ENCODE measurements at places on chromosomes 7 and 10.

DNA sequence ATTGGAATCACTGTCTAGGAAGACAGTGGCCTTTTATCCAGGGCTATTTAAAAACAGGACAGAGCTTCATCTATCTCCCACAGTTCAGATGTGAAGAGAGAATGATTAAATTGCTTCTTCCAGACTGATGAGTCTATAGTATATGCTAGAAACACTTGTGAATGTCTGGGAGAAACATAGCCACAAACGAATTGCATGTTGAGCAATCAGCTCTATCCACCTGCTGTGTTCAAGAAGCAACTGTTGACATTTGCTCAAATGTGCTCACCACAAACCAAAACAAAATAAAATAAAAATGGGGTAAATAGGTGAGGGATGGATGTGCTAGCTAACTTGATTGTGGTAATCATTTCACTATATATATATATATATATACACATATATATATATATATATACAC is 195.1 kb downstream of the HECW1 start:
- no peak for DNase-seq

DNA sequence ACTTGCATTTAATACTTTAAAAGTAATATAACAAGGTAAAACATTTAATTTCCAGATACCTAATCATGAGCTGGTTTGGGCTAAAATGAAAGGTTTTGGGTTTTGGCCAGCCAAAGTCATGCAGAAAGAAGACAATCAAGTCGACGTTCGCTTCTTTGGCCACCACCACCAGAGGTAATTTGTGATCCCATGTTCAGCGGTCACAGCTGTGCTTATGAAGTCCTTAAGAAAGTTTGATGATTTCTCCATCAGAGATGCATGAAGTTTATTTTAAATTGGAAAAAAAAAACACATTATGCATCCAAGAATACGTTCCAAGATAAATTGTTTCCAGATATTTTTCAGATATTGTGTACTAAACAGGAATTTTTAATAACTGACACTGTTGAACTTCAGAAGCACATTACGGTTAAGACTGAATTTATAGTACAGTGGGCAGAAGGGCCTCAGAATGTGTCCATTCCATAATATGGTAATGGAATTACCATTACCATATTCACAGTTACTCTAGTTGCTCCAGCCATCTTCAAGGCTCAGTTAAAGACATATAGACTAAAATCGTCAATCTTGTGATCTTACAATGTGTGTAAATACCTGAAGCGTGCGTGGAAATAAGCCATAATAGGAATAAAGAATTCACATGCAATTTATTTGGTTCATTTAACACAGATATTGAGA is 106.8 kb downstream of the ZMYND11 start:
- no peak for DNase-seq

DNA sequence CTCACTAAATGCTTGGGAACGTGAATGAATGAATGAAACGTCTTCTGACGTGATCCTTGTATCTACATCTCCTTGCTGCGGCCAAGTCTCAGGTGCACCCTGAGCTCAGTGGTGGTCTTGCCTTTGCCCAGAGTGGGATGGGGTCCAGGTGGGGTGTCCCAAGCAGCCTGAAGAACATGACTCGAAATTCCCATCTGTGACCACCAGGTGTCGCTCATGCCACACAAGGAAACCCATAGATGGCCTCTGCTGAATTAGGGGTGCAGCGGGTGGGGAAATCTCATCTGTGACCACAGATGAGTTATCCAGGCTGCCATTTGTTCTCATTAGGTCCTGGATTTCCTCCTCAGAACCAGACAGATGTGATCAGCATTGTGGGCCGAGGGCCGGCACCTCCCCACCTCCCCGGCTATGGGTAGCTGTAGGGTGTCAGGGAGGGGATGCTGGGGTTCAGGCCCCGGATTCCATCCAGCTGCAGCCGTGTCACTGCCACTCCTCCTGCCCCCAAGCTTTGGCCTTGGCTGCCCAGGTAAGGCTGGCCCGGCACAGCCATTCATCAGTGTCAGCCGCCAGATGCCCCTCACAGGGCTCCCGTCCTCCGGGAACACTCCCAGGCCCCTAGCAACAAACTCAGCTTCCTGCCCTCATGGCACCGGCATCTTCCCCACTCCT is 21.0 kb upstream of the GNA12 start:
- DNase-seq, result peak; percentile 11

DNA sequence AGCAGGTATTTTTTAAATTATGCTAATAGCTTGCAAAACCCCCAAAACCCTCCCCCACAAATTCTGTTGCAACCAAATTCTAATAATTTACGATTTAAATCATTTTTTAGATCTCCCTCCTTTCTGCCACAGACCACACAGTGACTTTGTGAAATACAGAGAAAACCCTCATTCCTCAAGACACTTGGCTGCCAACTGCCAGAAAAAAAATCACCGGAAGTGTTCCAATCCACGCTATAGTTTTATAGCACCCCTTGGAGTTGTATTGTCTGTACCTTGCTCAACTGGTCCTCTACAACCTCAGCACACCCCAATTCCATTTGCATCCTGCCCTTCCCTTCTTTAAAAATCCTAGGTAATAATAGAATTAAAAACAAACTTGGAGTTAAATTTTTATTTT is 560.1 kb downstream of the PARD3 start:
- no peak for DNase-seq

- DNase-seq, result no peak
Measured at GRCh38 chr7:44172352-44172751, 16.9 kb downstream of the GCK start.

- no peak for DNase-seq
Measured at GRCh38 chr10:97025613-97026242, 160.0 kb downstream of the SLIT1 start.

GRCh38 chr10:125029584-125030242 is 87.8 kb downstream of the ZRANB1 start:
- DNase-seq, result no peak

GRCh38 chr7:47411901-47412300 is 170.0 kb downstream of the TNS3 start:
- no peak for DNase-seq

DNA sequence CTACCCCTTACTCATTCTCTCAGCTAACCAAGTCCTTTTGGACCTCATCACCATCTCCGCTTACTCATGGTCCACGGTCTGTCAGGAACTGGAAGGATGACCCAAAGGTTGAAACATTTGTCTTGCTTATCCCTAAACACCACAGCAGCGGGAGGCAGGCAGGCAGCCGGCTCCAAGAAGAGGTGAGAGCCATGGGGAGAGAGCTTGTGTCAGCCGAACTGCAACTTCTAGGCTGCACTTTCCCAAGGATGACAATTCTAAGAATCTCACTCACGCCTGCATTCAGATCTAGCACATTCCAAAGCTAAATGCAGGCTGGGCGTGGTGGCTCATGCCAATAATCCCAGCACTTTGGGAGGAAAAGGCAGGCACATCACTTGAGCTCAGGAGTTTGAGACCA is 86.0 kb downstream of the SPDYE5 start:
- DNase-seq, result no peak

DNA sequence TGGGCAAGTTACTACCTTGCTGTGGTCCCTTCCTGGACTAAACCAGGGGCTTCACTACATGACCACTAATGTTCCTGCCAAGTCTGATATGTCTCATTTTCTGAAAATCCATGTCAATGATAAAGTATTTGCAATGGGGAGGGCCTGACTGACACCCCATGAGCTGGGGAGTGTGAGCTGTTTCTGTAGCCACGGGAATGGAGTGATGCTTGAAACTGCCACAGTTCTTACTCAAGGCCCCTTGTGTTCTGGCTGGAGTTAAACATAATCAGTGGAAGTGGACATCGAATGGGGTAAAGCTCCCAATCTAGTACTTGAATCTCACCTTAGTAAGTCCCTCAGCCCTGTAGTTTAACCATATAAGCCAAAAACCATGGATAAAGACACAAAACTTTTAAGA is 61.9 kb upstream of the PDLIM1 start:
- DNase-seq, result no peak

- no peak for DNase-seq
Measured at GRCh38 chr7:20164425-20165145, 52.6 kb downstream of the MACC1 start.

DNA sequence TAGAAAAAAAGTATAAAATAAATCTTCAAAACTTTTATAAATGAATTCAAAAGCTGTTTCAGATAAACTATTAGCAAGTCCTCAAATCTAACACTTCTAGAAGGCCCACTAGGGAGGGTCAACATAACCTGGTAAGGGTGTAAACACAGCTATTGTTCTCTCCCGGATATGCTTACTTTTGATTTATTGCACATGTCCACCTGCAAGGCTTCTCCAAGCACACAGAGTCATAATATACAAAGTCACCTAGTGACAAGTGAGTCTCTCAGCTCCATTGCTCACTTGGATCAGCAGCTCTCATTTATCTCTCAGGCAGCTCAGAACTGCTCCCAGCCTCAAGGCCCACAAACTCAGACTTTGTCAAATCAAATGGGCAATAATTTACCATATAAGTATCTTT is 44.0 kb upstream of the COL1A2 start:
- no peak for DNase-seq

- DNase-seq, result no peak
Measured at GRCh38 chr7:104908636-104909035, 105.4 kb upstream of the KMT2E start.

DNA sequence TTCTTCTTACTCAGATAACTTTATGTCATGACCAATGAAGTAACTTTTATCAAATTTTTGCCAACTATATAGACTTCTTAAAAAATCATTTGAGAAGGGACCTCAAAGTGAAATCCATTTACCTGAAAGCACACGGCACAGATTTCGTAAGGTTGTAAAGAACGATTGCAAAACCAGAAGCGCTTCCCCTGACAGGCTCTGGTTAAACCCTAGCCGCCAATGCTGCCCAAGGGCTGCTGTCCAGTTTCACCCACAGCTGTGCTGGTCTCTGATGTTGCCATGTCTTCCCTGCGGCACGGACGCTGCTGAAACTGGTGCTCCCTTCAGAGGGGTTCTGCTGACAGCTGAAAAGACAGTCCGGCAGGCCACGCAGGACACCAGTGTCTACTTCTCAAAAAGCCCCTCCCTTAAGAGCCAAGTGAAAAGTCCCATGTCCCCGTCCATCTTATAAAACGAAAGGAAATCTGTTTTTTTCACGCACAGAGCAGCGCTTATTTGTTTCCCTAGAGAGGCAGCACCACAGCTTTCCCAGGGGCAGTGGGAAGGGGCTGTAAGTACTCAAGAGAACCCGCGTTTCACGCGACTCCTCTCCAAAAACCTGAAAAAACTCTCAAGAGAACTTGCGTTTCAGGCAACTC is 32.5 kb downstream of the GNA12 start:
- no peak for DNase-seq

- no peak for DNase-seq
Measured at GRCh38 chr7:109282726-109283125, 713.1 kb downstream of the DNAJB9 start.

GRCh38 chr7:105693576-105693975 is 112.3 kb upstream of the EFCAB10 start:
- DNase-seq, result no peak

GRCh38 chr10:4242561-4243035 is 457.6 kb upstream of the KLF6 start:
- no peak for DNase-seq

DNA sequence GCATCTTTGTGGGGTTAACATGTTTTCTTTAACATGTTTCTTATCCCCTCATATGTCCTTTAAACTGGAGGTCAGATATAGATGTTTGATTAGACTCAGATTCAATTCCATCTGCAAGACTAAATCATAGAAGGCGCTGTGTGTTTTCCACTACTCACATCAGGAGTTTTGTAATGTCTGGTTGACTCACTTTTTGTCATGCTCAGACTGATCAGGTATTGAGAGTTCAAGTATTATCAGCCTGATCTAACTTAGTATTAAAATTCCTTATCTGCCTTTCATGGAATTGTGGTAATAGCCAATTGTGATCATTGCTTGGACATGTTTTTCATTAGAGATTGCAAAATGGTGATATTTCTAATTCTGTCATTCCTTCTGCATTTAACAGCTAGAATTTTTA is 30.2 kb downstream of the ENTPD7 start:
- no peak for DNase-seq

DNA sequence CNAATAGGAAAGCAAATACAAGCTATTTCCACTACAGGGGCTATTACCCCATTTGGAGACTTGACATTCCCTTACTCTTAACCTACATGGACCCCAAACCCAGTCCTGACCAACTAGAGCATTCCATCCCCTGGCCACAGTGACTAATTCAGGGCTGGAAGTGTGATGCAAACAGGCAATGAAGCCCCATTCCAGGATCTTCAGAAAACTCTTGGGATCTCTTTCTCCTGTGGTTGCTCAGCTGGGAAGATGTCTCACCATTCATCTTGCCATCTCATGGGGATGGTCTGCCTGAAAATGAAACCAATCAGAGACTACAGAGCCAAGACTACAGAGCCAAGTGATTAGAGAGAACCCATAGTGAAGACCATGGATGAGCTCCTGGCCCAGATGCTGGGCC is 206.2 kb downstream of the ZNF365 start:
- no peak for DNase-seq

DNA sequence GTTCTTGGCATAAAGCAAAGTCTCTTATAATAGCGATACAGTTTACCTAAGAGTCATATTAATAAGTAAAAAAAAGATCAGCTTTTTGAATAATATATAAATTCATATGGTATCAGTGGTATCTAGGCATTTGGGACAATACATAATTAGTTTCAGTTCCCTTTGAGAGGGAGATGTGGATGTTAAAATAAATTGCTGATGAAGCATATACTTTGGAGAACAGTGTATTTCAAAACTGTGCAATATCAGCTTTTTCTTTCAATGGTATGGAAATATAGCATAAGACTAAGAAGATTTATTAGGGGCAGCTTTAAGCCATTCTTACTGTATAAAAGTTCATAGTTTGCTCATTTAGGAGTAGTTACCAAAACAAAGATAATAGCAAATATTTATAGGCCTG is 35.5 kb downstream of the MDFIC start:
- no peak for DNase-seq

GRCh38 chr7:44587843-44588711 is 6.0 kb upstream of the TMED4 start:
- no peak for DNase-seq

DNA sequence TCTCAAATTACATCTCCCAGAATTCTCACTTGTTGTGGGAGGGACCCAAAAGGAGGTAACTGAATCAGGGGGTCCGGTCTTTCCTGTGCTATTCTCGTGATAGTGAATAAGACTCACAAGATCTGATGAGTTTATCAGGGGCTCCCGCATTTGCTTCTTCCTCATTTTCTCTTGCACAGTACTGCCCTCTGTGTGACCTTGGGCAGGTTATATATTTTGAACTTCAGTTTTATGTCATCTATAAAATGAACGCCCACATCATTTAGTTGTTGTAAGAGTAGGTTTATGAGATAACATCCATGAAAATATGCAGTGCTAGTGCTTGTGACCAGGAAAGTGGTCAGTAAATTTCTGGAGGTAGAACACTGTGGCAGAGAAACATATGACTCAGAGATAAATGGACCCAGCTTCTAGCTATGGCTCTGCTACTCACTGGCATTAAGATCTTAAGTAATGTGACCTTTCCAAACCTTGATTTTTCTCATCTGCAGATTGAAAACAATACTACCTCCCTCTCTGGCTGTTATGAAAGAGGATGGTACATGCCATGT is 44.3 kb downstream of the SCRN1 start:
- no peak for DNase-seq

Measured in C1 segment of cervical spinal cord (tissue), 14 donors.